ENCODE measurements at places on chromosomes 11 and 22.

GRCh38 chr11:123166071-123166559, 28.9 kb downstream of the CLMP start:
- DNase-seq: no peak

GRCh38 chr11:36350137-36350513, 54.0 kb downstream of the PRR5L start:
- DNase-seq: no peak

- no peak for DNase-seq
Measured at GRCh38 chr11:110161061-110161460, 67.9 kb downstream of the ZC3H12C start.

- no peak for DNase-seq
Measured at GRCh38 chr11:446891-447290, 3.2 kb upstream of the PTDSS2 start.

DNA sequence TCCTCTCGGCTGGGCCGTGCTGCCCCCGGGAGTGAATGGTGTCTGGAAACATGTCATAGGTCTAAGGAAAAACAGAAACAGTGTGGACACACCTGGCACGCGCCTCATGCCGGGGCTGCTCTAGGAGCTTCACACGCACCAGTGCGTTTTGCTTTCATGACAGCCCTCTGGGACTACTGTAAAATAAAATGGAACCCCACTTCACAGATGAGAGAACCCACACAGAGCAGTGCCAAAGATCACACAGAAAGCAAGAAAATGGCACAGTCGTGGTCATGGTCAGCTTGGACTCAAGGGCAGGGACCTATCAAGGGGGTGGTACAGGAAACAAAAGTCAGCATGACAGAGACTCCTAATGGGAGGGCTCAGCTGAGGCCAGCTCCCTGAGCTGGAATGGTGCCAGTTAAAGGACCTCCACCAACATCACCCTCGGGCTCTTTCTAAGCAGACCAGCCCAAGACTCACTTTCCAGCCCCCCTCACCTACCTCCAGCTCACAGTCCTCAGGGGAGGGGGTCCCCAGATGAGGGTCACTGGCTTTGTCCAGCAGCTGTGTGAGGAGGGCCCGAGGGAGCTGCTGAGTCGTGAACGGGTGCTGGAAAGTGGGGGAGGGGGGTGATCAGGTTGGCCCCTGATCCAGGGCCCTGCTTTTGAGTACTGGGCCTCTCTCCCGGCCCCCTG, 3.3 kb downstream of the MAP4K2 start:
- no peak for DNase-seq

- DNase-seq: no peak
Measured at GRCh38 chr11:3367221-3367620, 11.7 kb downstream of the ZNF195 start.

DNA sequence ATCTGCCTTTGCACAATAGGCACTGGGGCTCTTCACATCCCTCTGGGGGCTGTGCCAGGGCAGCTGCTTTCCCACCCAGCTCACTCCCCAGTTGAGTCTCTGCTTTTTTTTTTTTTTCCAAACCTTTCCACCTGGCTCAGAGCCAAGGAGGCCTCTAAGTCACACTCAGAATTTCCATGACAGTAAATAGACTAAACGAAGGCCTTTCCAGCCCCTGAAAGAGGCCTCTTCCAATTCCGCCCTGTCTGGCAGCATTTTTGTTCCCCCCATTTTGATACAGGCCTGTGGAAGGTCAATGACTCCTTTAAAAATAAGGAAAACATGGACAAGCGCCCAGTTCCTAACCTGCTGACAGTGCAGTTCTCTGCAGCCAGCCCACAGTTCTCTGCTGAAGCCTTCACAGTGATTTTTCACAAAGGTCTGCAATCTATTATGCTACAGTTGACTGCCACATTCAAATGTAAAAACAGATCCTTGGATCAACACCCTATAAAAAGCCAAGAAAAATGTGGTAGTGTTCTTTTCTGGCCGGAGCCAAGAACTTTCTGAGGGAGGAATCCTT, 107.5 kb upstream of the SESN3 start:
- no peak for DNase-seq

- no peak for DNase-seq
Measured at GRCh38 chr11:7501251-7501650, 12.5 kb upstream of the PPFIBP2 start.

GRCh38 chr11:76049511-76049910, 156.8 kb downstream of the WNT11 start:
- DNase-seq: no peak

DNA sequence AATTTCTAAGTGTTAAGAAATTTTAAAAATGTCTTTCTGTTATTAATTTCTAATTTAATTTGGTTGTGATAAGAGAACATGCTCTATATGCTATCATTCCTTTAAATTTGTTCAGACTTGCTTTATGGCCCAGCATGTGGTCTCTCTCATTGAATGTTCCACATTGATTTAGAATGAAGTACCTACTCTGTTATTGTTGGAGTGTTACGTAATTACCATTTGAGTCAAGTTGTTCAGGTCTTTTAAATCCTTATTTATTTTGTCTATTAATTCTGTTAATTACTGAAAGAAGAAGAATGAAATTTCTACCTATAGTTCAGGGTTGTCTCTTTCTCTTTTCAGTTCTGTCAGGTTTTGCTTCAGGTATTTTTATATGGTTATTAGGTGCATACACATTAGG, 57.0 kb downstream of the PRMT3 start:
- no peak for DNase-seq

GRCh38 chr22:26797910-26798309, 140.5 kb downstream of the MIAT start:
- no peak for DNase-seq

DNA sequence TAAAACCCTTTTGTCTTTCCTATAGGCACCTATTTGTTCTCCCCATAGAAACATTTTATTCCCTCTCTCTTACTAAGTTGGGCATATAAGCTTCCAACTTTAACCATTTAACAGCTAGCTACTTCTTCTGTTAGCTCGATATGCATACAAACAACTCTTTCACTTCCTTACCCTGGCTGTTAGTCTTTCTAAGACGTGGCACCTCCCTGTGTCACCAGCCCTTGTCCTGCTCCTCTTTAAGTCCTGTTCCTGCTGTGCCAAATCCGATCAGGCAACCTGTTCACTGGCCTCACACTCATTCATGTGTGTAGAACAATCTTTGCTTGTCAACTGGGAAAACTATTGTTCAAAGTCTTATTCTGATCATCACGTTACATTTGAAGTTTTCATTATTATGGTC, 1376.1 kb upstream of the TENM4 start:
- no peak for DNase-seq

DNA sequence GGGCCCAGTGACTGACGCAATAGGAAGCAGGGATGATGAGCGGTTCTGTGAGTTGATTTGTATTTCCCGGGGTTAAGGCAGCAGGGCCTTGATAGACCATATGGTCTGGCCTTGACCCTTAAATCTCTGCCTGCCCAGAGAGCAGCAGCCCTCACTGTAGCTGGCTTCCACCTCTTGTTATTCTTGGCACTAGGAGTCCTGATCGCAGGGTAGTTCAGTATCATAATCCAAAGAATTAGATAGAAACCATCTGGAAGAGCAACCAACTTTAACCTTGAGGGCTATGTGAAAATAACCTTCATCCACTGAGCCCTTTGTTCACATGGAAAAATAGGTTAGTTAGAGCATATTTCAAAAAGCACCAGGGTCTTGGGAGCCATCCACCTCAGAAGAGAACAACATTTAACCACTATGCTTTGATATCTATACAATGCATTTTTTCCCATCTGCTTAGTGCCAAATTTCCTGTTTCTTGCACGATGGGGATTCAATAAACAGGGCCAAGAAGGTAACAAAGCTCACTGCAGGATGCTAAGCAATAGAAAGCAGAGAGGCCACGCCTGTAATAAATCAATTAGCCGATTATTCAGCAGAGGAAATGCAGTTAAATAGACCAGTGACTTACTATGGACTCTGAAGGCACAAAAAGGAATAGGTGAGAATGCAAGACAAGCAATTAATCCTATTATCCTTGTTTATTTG, 761.3 kb downstream of the OPCML start:
- no peak for DNase-seq

DNA sequence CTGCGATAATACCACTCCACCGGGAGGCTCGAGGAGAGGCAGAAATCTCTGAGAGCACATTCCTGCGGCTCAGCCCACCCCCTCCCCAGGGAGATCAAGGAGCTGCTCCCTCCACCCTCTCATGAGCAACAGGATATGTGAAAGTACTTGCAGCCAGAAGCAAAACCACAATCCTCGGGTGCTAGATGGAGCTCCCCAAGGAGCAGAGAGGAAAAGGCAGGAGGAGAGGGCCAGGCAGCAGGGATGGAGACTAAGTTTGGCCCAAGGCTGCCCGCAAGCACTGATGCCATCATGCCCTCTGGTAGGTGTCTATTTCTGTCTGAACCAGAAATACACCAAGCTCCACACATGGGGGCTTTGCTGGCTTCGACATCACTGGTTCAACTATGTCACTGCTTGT, 22.3 kb downstream of the VPS37C start:
- peak; percentile 34 for DNase-seq

DNA sequence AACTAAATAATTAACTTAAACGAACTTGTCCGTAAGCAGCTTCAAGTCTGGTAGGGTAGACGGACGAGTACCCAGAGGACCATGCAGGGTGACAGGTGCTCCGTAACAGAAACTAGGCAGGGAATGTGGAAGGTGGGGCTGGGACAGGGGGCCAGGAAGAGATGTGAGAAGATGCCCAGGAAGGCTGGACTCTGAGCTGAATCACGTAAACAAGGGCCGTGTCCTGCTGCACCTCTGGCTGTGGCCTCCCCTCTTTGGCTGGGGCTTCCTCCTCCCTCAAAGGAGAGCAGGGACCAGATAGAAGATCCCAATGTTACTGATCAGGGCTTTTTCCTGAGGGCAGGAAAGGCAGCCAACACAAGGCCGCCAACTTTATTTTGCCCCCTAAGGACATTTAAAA, 47.9 kb downstream of the PACSIN2 start:
- no peak for DNase-seq

- peak; percentile 33 for DNase-seq
Measured at GRCh38 chr11:95924414-95924760, 480 bp upstream of the MTMR2 start.

DNA sequence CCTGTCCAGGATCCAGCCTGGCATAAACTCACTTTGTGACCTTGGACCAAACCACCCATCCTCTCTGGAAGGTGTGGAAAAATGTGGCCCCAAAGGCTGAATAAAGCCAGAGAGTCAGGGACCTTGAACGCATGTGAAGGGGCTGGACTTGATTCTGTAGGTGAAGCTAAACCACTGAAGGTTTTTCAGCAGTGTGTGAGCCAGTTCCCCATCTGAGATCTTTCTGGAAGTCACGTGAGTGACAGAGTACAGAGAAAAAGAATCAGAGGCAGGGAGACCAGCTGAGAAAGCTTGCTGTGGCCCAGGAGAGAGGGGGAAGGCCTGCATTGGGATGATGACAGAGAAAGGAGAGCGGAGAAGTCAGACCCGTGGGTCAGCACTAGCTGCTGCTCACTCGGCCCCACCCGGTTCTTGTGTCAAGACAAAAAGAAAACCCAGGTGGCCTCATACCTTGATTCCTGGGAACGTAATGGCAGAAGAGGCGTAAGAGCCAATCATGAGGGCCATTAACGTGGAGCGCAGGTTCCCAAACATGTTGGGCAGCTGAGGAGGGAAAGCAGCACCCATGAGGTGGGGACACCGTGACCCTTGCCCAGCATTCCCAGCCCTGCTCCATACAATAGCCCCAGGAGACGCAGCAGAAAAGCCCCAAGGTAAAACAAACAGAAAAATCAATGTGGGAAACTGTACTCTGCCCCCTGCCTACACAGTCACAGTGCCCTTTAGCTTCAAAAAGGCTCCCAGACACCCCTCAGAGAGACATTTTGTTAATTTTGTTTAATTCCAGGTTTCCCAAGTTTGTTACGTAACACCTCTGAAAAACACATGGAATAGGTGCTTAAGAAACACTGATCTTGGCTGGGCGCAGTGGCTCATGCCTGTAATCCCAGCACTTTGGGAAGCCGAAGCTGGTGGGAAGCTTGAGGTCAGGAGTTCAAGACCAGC, 17.9 kb downstream of the SLC43A1 start:
- no peak for DNase-seq

DNA sequence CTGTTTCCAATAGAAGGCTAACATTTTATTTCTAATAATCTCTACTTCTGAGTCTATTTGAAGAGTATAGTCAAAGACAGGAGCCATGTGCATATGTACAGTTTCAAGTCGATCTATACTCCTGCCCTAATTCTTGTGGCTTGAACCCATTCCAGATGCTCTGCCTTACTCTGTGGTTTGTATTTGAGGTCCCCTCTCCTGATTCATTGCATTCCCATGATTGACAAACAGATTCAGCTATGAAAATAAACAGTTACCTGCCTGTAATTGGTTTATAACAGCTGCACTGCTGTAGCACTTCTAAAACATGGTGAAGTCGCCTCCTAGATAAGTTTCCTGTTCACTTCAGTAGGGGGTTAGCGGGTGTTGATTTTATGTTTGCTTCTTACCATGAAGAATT, 138.7 kb downstream of the SOX6 start:
- DNase-seq: no peak

- no peak for DNase-seq
Measured at GRCh38 chr11:26762089-26762488, 40.2 kb upstream of the SLC5A12 start.

DNA sequence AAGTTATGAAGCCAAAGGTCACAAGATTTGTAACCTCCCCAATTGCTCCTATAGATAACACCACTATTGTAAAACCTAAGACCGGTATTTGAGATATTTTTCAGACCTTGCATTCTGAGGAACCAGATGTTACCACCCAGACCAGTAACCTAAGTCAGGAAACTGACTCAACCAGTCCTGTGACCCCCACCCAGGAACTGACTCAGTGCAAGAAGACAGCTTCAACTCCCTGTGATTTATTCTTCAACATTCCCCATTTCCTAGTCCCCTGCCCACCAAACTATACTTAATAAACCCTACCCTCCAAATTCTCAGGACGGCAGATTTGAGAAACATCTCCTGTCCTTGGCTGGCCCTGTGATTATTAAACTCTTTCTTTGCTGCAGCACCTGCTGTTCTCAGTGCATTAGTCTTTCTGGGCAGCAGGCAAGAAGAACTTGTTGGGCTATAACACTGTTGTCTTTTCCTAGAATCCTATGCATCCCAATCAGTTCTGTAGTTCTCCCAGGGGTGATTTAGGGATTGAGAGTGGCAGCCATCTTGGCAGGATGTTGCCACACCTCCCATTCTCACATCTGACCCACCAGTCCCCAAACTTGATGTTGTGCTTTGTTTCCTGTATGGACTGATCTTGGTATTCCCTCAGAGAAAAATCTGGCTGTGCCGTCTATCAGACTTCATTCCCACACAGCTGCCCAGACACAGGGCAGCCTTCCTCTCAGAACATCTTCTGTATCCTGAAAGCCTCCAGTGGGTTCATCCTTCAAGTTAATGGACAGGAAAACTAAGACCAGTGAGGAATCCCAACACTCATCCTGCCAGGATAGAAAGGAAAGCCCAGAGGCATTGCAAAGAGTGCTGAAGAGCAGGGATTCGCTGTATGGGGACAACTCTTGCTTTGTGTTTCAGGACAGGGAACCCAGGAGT, 104.0 kb downstream of the PDE2A start:
- peak; percentile 84 for DNase-seq

DNA sequence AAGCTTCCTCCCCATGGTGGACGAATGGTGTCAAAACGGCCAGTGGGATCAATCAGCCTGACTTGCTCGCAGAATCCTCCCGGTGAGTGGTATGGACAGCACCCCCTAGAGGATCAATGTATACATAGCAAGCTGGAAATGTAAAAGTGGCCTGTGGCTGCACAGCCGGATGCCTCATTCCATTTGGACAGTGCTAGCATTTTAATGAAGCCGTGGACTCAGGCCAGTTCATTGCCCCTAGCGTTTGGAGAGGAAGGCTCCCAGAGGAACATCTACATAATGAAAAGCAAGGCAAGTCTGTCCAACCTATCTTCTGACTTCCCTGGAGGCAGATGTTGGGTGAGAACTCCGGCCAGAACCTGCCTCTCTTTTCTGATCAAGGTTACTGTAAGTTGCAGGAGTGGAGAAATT, 942.3 kb downstream of the NTM start:
- DNase-seq: peak; percentile 0
